ENCODE measurements at places on chromosomes 11 and 22.

GRCh38 chr11:120424185-120424969 is 87.2 kb upstream of the GRIK4 start:
- DNase-seq, result no peak

GRCh38 chr11:19258641-19259230 is 18.0 kb upstream of the E2F8 start:
- no peak for DNase-seq

DNA sequence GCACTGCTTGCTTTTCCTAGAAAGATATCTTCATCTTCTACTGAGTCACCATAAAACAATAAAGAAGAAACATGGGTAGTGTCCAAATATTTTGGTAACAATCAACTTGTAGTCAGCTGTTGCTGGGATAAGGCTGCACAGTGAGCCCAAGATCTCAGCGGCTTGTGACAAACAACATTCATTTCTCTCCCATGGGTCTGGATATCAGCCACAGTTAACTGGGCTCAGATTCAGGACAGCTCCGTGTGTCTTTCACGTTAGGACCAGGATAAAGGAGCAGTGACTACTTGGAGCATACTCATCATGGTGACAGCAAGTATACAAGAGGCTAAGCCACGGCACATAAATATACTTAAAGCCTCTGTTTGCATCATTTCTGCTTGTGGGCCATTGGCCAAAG is 27.9 kb upstream of the GRK3 start:
- DNase-seq, result no peak

- DNase-seq, result no peak
Observed at GRCh38 chr11:101048479-101048878, 81.1 kb downstream of the PGR start.

DNA sequence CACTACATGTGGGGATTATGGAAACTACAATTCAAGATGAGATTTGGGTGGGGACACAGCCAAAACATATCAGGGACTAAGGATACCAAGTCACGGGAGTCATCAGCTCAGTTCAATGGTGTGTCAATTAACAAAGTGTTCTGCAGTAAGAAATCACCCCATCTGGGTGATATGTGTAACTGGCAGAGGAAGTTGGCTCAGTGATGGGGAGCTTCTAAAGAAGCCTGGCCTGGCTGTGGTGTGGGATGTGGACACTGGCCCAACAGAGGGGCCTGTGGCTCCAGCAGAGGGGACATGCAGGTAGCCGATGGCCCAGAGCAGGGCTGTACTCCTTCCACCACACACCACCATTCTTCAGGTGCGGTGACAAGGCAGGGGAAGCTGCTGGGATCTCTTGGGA is 31.6 kb downstream of the RPS6KA4 start:
- no peak for DNase-seq

DNA sequence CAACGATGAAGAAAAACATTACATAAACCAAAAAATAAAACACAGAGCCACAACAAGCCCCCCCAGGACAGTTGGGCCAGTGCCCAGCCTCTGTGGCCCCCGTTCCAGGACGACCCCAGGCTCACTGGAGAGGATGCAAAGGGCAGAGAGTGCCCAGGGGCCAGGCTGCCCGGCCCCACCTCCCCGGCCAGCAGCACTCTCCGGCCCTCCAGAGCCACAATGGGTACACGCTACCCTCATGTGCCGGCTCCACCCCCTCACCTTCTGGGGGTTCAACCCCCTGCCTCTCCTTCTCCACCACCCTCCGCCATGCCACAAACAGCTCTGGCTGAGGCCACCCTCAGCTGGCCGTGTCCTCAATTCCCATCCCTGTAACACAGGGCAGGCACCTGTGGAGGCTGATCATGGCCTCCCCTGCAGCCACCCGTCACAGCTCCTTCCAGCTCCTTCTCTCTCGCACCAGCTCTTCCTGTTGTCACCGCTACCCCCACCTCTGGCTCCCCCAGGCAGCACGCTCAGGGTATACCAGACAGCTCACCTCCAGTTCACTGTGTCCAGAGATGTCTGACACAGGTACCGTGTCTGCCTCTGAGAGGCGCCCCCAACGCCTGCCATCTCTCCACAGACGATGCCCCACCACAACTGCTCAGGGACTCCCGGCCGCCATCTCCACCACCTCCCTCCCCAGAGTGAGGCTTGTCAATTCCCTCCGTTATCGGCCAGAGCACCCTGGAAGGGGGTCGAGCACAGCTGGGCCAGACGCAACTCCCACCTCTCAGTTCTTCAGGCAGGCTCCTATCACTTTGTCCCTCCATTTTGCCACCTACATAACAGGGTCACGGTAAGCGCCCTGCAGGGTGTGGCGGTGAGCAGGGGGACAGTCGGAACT is 30.8 kb upstream of the MOB2 start:
- no peak for DNase-seq

- DNase-seq, result no peak
Observed at GRCh38 chr11:19220903-19221724, 19.3 kb upstream of the CSRP3 start.

DNA sequence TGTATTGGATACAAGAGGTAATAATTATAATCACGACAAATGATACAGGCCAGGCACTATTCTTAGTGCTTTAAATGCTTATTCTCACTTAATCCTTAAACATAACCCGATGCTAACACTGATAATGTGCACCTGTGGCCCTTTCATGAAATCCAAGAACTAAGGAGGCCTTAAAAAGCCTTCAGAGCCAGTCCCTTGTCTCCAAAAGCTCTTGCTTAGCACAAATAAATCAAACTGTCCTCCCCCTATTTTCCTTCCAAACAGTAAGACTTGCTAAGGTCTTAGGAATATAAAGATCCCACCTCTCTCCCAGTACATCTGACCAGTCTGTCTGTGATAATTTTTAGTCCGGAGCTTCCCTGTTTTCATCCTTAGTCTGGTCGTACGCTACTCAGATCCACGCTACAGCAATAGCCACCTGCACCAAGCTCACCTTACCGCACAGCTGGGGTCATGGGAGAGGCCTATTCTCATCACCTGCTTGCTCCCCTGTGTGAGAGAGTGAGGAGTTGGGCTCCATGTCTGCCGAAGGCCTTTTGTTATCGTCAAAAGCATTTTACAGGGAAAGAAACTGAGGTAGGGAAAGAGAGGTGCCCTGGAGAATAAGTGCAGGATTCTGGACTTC is 16.9 kb downstream of the FXYD6 start:
- no peak for DNase-seq

GRCh38 chr22:27952091-27952490 is 33.0 kb upstream of the PITPNB start:
- no peak for DNase-seq

DNA sequence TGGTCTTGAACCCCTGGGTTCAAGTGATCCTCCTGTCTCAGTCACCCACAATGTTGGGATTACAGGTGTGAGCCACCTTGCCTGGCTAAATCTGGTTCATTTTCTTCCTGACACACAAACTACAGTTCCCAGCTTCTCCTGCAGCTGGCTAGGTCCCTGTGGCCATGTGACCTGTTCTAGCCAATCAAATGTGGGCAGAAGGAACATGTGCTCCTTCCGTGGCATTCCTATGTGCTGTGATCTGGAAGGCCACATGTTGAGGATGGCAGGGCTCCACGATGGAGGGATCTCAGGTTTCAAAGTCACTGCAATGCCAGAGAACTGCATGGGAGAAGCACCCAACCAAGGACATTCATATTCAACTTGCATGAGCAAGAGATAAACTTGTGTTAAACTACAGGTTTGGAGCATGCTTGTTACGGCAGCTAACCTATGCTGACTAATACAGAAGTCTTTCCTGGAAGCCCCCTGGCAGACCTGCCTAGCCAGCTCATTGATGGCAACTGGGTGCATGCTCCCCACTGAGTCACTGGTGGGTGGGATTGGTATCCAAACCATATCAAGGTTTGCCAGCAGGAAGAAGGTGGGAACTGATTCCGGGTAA is 86.0 kb downstream of the RPS6KA4 start:
- no peak for DNase-seq

DNA sequence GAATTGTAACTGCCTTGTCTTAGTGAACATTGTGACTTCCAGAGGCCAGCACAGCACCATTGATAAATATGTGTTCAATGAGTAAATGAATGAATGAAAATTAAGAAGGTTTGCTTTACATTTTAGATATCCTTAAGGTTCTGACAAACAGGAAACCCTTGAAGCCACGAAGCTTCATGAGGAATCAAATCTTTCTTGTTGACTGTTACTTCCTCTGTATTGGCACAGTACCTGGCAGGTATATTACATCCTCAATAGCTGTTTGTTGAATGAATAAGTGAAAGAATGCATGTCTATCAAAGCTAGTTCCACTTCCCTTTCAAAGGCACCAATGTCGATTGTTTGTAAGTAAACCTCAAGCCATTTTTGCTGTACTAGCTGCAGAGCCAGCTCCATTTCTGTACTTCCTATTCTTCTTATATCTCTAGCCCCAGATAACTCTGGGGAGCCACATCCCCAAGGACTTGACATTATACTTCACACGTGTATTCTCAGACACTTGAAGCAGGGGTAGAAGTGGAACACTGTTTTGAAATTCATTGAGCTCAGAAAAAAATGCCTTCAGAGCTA is 140.3 kb upstream of the RAG2 start:
- no peak for DNase-seq

DNA sequence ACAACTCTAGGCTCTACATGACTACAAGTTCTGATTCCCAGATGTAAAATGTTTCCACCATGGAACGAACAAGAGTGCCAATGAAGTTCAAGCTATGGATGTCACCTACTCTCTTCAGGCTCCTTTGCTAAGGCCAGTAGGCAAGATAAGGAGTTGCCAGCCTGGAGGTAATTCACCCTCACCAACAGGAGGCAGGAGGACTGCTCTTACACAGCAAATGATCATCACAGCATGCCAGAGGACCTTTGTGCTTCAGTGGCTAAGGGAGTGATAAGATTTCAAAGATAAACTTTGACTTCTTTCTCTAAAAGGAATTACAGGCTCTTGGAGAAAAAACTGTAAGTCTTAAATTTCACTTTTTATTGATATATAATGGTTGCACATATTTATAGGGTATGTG is 54.1 kb upstream of the SLC36A4 start:
- DNase-seq, result no peak

DNA sequence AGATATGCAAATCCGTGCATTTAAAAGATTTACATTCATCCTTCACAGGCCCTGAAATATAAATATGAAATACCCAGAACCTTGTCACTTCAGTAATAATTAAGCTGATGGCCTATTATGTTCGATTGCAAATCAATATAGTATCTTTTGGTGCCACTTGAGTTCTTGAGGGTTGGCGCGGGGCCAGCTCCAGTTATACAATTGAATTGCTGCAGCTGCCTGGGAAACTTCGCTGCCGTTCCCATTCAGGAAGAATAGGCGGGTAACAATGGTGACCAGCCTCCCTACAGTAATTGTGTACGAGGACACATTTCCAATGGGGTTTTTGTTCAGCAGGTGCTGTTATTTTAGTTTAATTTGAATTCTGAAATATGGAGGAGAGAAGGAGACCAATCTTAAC is 451.2 kb downstream of the INSC start:
- DNase-seq, result no peak

DNA sequence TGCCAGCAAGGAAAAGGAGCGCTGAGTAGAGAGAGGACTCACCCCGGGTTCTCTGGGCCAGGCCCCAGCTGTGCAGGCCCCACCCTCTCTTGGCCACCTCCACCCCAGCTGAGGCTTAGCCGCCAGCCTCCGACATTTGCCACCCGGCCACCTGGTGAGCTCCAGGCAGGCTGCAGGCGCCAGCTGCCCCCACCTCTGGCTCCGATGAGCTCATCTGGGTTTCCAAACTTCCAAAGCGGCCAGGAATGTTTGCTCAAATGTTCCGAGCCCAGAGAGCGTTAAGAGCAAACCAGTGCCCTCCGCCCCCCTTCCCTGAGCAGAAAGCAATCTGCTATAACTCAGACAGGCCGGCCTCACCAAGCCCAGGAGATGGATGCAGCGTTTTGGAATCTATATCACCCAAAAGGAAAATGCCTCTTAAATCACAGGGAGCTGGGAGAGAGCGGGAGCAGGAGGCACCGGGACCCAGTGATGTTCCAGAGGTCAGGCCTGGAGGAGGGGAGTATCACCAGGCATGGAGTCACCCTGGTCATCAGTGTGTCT is 9.1 kb upstream of the MN1 start:
- DNase-seq, result no peak

DNA sequence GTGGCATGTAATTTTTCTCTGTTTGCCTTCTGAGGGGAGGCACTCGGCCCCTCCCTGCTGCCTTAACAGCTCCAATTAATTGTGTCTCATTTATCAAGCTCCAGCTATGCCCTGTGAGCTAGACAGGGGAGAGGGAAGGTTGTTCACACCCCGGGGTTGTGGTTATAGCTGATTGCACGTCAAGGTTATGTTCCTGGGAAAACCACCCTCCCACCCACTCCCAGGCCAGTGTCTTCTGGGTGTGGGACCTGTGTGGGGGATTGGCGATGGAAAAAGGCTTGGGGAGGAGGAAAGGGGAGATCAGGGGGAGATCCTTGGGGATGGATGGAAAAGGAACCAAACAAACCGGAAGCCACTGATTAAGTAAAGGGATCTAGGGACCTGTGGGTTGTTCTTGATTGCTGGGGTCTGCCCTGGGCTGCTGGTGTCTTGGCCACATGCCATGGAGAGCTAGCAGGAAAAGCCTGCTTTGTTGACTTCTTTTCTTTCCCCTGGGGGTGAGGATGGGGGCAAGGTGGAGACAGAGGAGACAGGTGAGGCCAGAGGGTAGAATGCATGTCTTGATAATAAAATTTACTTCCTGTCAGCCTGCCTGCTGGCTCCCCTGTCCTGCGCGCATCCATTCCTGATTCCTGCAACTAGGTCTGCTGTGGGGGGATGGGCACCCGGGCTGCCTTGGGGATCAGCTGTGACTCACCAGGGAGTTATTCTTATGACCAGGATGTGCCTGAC is 13.5 kb upstream of the SORL1-AS1 start:
- peak; percentile 64 for DNase-seq

DNA sequence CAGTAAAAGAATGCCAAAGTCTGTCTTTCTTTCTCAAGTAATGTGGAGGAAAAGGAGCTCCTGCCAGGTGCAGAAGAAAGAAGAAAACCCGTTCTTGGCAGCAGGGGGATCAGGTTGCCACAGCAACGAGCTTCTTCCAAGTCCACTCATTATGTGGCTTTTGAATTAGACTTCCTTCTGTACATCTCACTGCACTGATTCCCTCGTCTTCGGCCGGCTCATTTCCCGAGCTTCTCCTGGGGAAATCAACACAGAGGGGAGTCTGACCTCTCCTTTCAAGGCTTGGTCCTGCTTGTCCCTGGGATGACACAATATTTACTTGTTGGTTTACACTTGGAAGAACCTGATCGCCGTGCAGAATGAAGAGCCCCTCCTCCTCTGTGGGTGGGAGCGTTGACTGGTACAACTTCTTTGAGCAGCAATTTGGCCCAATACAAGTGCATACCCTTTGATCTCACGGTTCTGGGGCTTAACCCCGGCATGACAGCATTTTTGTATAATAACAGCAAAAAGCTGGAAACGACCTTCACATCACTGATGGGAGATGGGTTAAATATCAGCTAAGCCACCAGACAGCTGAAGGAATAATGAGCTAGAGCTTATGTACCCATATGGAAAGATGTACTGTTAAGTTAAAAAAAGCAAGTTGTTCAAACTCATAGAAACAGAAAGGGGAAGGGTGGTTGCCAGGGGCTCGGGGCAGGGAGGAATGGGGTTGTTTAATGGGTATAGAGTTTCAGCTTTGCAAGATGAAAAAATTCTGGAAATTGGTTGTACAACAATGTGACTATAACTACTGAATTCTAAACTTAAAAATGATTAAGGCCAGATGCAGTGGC is 35.4 kb downstream of the MCHR1 start:
- DNase-seq, result peak; percentile 7

- DNase-seq, result no peak
Observed at GRCh38 chr11:86174101-86175046, 70.2 kb upstream of the EED start.
